ENCODE measurements at places on chromosomes 1 and 21.

DNA sequence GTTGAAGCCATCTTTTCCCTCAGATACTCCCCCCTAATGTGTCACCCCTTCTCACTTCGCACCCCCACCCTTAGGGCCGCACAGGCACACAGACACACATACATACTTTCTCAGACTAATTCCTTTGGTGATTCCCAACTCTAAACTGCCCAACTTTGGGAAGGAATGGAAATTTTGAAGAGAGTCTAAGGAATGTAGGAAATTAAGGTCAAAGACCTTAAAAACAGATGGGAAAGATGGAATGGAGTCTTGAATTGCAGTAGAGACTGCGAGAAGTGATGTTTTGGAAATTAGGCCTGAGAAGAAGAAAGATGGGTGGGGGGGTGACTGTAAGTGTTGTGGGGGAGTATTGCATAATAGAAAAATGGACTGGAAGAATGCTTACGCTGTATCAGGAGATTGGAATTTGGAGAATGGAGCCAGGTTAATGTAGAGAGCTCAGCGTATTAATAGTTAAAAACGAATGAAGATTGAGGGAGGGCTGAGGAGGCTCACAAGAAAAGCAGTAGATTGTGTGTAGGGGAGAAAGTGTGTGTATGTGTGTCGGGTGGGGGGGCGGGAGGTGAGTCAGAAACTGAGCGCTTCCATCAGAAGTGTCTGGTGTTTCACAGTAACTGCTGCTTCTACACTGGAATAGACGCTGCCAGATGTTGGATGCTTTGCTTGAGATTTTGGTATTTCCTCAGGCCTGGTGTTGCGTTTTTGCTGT is 1.7 kb downstream of the PIP5K1A start:
- DNase-seq = no peak

- no peak for DNase-seq
These were observed 54.2 kb downstream of the NMNAT2 start for GRCh38 chr1:183363972-183364371.

DNA sequence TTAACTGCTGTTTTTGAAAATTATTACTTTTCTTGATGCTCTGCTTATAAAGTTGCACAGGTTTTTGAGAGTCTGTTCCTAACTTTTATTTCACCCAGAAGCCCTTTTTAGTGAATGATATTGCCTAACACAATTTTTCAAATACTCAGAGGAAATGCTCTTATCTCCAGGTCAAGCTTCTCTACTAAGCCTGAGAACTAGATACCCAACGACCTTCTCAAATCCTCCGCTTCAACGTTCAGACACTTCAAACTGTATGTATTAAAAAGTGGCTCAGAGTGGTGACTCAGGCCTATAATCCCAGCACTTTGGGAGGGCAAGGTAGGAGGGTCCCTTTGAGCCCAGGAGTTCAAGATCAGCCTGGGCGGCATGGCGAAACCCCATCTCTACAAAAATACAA is 88.5 kb downstream of the ASH1L start:
- DNase-seq = no peak

GRCh38 chr1:109885589-109885988 is 25.1 kb upstream of the CSF1 start:
- DNase-seq = no peak

DNA sequence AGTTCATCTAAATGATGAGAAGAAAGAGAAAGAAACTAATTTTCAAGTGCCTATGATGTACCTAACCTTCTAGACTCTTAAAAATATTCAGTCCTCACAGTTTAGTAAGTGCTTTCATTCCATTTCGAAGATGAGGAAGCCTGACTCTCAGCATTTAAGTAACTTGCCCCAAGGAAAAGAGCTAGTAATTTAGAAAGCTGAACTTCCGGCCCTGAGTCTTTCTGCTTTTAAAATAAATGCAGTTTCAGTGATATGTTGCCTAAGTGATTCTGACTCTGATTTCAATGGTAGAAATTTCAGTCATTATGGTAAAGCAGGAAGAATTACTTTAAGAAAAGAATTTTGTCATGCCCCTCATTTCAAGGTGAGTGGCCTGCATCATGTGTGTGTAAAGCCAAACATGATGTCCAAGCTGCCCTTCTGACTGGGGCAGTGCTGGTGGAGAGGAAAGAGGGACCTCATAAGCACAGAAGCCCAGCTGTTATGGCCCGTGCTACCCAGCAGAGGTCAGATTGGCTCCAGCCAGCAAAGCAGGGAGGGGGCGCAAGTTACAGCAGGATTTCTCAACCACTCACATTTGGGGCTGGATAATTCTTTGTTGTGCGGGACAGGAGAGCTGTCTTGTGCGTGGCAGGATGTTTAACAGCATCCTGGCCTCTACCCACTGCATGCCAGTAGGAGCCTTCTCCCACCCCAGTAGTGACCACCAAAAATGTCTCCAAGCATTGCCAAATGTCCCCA is 10.7 kb downstream of the ATP1A4 start:
- DNase-seq = no peak

DNA sequence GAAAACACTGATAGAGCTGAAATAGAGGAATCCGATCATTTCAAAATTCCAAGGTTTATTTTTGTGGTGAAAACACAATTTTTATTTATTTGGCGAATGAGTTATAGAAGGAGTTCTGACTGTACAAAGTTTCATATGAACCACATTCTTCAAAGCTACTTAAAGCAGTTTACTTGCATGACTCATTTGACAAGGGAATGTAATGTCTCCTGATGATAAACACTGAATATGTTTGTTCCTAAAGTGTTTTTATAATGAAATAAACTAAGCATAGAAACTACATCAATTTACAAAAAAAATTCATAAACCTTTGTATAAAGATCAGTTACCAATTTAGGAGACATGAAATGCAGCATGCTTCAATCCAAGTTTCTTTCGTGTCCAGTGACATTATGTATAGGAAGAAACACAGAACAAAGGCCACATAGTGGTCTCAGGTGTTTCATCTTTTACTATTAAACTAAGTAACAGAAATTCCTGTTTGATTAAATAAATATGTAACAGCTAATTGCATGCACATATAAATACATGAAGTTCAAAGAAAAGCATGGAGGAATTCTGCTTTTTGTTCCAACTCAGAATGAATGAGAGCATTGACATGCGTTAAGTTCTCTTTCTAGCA is 2.5 kb downstream of the PRKACB start:
- no peak for DNase-seq

DNA sequence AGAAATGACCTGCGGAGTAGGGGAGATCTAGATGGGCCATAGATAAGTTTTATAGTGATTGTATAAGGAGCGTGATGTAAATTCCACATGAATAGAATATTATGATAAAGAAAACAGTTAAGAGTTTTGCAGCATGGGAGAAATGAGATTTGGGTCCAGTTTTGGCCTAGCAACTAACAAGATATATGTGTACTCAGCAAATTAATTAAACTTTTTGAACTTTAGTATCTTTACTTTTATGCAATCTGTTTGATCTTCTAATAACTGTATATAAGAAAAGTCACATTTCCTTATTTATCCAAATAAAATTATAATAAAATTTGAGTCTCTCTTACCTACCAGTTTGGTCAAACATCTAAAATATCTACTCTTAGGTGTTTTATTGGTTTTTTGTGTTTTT is 1011.8 kb upstream of the NCAM2 start:
- no peak for DNase-seq
